ENCODE measurements at places on chromosomes 5 and 9.

DNA sequence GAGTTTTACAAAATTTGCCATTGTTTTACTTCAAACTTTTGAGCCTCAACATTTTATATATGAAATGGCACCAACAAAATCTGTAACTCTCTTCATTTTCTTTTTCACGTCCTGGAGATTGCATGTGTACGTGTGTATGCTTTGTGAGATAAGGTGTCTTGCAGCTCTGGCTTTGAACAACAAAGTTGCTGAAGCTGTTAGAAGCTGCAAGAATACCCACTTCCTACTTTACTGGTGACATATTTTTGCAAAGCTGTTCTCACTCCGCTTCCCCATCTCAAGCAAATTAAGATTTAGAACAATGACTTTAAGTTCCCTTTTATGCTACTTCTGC lies 41.8 kb downstream of the FYB1 start:
- DNase-seq: no peak

GRCh38 chr5:132641241-132641723 lies 16.7 kb upstream of the IL13 start:
- DNase-seq: no peak

DNA sequence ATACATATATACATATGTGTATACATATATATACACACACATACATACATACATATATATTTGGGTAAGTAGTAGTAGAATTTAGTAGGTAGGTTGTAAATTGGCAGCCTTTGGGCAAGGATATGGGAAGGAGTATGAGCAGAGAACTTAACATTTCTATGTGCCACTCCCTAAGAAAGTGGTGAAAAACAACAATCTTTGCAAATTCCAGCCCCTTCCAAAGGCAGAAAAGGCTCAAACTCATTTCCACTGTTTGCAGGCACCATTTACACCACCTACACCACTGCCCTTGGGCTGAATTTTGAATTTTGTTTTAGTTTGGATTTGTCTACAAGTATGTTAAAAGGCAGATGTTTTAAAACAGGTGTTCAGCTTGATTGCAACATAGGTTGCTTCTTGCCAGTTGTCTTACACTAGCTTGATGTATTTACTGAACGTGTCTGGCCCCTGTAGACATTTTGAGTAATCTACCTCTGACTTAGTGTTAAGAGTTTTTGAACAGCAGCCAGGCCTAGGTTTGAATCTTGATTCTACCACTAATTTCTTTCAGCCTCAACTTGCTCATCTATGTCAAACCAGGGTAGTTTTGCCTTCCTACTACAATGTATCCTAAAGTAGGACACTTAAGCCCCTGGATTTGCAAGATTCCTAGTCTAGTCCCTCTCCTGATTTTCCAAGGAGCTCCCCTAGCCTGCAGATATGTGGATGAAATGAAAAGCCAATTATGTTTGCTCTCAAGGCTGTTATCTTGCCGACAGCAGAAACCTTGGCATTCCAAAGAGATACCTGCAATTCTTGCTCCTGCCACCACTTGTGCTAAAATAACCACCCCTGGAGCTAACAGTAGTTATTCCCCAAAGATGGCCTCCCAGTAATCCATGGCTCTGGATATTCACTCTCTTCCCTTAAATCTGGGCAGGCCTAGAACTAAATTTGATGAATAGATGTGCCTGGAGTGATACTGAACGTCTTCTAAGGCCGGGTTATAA lies 156.2 kb upstream of the SLC44A1 start:
- DNase-seq: no peak

DNA sequence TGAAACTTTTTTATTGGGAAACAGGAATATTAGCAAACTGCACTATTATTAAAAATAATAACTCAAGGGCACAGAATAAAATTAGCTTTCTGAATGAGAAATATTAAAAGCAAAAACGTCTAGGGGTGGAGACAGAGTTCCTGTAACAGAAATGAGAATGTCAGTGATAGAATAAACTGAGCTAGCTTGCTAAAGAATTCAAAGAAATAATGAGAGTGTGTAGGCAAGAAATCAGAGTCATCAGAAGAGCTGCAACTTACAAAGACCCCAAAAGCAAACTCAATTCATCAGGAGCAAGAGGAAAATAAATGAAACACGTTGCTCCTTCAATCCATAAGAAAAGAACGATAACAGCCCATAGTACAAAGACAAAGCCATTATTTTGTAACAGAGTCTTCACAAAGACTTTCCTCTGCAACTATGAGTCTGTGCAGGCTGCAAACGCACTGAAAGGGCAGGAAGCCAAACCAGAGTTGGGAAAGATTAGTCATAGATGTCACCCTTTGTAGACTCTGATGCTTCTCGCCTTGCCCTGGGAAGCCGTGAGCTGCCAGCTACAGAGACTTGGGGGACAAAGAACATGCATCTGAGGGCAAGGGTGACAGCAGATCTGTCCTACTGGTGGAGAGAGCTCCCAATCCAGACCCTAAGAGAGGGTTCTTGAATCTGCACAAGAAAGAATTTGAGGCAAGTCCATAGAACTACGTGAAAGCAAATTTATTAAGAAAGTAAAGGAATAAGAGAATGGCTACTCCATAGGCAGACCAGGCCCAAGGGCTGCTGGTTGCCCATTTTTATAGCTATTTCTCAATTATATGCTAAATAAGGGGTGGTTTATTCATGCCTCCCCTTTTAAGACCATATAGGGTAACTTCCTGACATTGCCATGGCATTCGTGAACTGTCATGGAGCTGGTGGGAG lies 40.8 kb downstream of the SHC3 start:
- DNase-seq: no peak

DNA sequence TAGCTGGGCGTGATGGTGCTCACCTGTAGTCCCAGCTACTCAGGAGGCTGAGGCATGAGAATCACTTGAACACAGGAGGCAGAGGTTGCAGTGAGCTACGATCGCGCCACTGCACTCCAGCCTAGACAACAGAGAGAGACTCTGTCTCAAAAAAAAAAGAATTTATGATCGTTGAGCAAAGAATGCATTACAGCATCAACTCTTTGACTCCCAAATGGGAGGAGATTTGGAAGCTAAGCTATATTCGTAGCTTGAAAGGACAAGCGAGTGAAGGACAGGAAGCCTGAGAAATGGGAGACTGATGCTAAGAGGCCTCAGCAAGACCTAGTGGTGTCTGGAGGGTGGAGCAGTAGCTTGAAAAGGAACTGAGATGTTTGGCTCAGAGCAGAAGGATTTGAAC lies 10.3 kb upstream of the CCIN start:
- DNase-seq: no peak

GRCh38 chr5:158466191-158466590 lies 607.2 kb upstream of the CLINT1 start:
- no peak for DNase-seq

- no peak for DNase-seq
Observed at GRCh38 chr5:112737070-112737462, 619 bp upstream of the APC start.

DNA sequence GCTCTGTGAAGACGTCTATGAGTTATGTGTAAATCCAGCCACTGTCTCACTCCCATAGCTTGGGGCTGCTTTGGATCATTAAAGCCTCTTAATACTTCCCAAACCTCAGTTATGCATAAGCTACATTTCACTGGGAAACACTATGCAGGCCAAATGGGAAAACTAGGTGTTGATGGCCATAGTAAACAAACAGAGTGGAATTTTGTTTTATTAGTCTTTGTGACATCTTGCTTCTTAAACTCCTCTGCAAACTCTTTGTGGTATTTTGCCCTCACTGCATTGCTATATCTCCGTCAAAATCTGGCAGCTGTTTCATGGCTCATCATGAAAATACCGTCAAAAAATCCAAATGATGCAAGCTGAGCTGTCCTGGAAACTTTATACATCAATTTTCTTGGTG lies 167.2 kb upstream of the HMHB1 start:
- DNase-seq: no peak

DNA sequence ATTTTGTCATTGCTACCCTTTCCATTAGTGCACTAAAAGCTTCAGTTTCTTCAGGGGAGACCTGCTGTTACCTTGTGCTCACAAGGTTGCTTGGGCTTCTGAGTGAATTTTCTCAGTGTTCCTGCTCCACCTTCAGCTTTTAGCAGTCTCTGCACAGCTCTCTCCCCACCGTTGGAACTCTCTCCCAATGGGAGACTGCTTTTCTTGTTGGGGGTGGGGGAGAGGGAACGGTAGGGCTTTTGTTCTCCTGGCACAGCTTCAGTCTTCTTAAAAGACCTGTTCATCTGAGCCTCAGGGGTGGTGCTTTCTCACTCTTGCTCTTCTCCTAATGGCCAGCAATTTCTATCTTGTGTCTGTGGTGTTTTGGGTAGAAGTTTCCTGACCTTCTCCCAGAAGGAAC lies 915.7 kb downstream of the EFNA5 start:
- no peak for DNase-seq

DNA sequence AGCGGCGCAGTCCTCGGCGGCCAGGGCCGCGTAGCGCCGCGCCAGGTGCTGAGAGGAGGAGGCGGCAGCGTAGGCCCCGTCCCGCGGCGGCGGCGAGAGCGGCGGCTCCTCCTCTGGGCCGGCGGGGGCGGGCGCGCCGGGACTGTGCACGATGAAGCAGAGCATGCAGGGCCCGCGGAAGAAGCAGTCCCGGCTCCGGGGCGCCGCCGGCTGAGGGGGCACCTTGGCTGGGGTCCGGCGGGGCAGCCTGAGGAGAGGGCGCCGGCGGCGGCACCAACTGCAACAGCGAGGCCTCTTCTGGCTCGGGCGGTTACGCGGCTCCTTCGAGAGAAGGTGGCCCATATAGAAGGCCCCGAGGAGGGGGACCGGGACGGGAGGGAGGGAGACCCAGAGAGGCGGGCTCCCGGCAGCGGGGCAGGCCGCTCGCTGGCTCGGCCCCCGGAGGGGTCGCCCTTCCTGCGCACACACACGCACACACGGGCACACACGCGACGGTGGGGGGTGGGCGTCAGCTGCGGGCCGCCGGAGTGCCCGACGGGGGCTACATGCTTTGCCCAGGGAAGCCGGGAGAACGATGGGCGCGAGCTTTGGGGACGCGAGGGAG lies 446 bp downstream of the FBXL17 start:
- DNase-seq: peak; percentile 84

GRCh38 chr5:159123700-159124099 lies 24.0 kb upstream of the EBF1 start:
- DNase-seq: no peak

GRCh38 chr9:115208501-115208900 lies 90.5 kb upstream of the TNC start:
- no peak for DNase-seq

- no peak for DNase-seq
Observed at GRCh38 chr5:137960819-137961218, 71.6 kb downstream of the PKD2L2 start.

DNA sequence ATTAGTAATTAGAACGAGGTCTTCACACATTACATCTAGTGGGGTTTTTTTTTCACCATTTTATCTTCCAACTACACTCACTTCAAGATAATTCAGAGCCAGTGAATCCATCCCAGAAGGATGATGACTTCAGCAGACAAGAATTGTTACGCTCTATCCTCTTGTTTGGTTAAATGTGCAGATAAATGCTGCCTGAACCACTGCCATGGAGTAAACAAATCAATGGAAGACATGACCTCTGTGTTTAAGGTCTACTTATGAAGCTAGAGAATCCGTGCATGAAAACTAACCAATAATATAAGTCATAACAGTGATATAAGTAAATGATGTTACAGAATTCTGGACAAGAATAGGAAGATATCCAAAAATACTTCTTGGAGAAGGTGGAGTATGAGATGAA lies 602.6 kb downstream of the TLR4 start:
- DNase-seq: no peak

DNA sequence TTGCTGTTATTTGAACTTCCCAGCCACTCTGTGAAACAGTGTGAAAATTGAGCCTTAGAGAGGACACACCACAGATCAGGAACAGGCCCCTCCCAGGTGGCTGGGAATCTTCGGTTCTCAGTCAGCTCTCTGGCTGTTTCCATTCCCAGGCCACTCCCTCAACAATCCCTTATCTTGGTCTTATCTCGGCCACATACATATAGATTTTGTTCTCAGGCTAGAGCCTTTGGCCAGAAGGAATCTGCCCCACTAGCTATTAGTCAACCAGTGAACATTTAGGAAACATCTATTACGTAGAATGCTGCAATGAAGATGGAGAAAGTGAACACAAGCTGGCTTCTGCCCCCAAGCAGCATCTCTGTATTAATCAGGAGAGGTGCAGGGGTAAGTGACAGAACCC lies 21.0 kb upstream of the WWC1 start:
- DNase-seq: no peak

GRCh38 chr5:150448952-150449516 lies 505 bp downstream of the RPS14 start:
- DNase-seq: no peak

DNA sequence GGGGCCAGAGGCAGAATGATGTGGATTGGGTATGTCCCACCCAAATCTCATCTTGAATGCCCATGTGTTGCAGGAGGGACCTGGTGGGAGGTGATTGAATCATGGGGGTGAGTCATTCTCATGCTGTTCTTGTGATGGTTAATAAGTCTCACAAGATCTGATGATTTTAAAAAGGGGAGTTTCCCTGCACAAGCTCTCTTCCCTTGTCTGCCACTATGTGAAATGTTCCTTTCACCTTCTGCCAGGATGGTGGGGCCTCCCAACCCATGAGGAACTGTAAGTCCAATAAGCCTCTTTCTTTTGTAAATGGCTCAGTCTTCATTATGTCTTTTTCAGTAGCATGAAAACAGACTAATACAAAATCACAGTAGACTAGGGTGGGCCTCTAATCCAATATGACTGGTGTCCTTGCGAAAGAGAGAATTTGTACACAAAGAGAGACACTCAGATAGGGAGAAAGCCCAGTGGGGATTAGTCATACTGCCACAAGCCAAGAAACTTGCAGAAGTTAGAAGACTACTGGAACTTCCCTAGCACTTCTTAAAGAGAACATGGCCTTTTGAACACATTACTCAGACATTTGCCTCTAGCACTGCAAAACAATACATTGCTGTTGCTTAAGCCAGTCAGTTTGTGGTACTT lies 68.4 kb downstream of the ANXA1 start:
- no peak for DNase-seq

DNA sequence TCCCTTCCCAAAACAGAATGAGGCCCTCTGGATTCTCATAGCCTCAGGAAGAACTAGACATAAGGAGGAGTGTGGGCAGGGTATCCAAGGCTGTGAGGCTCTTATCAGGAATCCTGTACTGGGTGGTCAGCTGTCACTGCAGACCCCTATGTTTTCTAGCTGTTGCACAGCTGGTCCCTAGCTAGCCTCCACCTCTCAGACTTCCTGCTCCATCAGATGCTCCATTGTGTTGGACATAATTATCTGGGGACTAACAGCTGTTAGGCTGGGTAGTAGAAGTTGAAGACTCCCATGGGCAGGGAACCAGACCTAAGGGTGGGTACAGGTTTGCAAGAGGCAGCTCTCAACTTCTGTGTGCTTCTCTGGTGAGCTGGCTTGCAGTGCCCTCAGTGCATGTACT lies 18.4 kb downstream of the FAM219A start:
- no peak for DNase-seq
